Breast epithelium (tissue), 4 donors: ENCODE measurements at places on chromosomes 16 and 17. TPM values are rescaled to one million over a fixed set of nuclear protein-coding genes. Genes with fewer than 3 reads are reported as not detected.

C1QBP gene
- total RNA-seq, result 88.8 TPM

KRTAP9-2 gene
- not detected for total RNA-seq

PIP4K2B gene
- total RNA-seq, result 43.6 TPM

NPIPB13 gene
- total RNA-seq, result 14.0 TPM
